NCI-H1417 treated with DMSO at 0.1 percent for 48 hours (cell line): ENCODE measurements at places on chromosomes 12 and 14.

DNA sequence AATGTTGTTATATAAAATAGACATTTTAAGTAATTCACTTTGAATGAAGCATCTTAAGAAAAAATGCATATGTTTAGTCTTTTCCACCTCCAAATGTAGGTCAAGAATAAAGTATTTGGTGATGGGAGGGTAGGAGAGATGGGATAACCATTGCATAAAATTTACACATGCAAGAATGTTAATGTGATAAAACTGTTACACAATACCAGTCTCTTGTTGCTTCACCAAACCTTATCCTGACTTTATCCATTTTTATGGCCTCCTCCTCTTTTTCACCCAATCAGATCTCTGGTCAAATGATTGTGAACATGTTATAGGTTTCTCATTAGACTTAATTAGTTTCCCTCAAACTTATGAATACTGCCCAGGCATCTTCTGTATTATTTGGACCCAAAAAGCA lies 994.5 kb upstream of the FLRT2 start:
- no peak for DNase-seq

DNA sequence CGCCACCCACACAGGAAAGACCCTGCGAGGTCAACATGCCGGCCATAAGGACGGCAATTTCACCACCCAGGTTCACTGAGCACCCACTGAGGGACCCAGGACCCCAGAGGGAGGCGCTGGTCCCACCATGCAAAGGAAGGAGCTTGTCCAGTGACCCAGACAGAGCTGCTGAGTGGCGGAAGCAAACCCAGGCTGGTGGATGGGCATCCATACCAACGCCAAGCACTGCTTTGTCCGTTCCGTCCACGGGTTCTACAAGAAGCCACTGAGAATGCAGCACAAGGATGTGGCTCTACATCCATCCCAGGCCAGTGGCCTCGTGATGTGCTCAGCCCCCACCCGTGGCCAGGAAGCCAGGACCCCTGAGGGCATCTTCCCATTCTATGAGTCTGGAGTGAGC lies 23.8 kb upstream of the GOLGA3 start:
- DNase-seq, result no peak

- DNase-seq, result no peak
Measured at GRCh38 chr12:25692115-25693035, 139.3 kb upstream of the LMNTD1 start.

DNA sequence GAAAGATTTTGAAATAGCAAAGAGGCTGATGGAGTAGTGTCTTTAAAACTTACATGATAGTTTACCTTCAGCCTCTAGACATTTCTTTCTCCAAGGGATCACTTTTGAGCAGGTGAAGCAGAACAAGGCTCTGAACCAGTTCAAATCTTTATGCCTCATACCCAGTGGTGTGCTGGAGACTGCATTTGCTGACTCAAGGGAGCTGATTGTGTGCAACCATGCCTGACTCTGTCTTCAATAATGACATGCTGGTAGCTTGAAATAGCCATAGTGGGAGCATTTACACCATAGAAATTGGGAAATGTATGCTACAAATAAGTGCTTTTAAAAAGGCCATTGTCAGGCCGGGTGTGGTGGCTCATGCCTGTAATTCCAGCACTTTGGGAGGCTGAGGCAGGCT lies 482.0 kb downstream of the TMTC2 start:
- DNase-seq, result no peak

DNA sequence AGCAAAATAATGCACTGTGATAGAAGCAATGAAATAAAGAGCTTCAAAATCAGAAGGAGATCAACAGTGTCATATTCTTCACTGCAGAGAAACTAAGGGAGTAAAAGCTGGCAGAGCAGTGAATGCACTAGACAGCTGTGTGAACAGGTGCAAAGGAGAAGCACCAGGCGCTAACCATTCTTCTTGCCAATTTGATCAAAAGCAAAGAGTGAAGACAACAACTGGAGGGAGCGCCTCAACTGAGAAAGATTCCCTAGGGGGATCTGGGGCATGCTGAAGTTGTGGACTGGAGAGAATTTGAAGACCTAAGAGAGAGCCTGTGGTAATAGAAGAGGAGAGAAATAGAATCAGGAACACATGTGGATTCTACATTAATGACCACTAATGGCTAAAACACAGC lies 50.4 kb upstream of the OVCH1 start:
- no peak for DNase-seq

GRCh38 chr14:32913725-32914124 lies 25.0 kb upstream of the NPAS3 start:
- DNase-seq, result no peak

GRCh38 chr12:94684416-94685142 lies 34.2 kb upstream of the TMCC3 start:
- no peak for DNase-seq

GRCh38 chr12:67632005-67632404 lies 16.5 kb upstream of the DYRK2 start:
- no peak for DNase-seq

DNA sequence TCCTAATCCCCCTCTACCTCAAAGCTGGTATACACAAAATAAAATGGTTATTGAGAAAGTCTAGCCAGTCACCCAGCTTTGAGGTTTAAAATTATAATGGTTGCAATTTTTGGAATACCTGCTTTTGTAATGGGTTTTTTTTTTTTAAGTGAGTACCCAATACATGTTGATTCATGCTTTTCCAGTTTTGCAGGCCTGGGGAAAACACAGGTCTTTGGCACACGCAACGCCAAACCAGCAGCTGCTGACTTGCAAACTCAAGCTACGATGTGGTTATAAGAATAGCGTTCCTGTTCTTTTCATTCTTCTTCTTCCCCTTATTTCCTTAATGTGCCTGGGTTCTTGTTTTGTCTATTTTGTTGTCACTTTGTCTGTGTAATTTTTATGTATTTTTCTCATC lies 233.0 kb downstream of the EGLN3 start:
- no peak for DNase-seq

DNA sequence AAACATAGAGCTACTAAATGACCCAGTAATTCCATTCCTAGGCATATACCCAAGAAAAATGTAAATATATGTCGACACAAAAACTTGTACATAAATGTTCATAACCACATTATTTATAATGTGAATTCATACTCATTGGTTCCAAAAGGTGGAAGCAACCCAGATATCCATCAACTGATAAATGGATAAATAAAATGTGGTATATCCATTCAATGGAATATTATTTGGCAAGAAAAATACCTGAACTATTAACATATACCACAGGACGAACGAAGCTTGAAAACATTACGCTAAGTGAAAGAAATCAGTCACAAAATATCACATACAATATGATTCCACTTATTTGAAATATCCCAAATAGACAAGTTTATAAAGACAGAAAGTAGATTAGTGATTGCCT lies 99.0 kb upstream of the SOX5 start:
- no peak for DNase-seq

DNA sequence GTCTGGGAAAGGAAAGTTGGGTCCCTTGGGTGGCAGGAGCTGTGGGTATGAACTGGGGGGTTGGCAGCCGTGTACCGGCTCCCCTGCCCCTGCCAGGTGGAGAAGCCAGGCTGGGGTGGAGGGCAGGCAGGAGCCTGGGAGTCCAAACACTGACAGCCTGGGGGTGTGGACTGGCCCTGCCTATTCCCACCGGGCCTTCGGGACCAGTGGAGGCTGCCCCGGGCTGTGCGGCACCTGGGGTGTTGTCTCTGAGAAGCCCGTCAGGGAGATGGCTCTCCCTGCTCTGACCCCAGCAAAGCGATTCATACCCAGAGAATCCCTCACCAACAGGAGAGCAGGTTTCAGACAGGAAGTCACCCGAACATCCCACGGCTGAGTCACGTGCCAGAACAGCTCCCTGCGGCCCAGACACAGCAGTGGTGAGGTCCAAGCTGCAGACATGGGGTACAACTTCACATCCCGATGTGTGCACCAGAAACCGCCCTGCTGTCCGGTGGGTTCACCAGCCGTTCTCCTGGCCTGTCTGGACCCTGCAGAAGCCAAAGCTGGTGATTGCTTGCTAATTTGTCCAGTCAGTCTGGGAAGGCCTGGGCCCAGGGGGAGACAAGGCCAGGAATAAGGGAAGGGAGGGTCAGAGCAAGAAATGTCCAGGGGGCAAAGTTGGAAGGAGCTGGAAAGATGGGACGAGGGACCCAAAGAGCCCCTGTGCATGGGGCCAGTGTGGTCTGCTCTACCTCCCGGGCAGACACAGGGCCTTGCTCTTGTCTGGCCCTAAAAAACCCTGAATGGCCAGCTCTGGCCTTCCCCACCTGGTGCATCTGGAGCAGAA lies 2.1 kb upstream of the GPR132 start:
- DNase-seq, result no peak

DNA sequence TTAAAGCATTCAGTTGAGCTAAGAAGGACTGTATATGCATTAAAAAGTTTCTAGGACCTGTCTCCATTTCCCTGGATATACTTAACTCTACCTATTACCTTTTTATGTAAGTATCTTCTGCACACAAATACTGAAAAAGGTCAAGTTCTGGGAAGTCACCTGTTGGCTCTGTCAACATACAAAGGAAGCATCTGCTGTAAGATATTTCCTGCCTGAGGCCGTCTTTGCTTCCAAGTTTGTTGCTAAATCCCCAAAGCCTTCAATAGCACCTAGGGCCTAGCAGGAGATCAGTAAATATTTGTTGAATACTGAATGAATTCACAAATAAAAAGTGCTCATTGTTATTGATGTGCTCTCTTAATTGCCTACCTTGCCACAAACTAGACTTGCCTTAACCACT lies 188.4 kb downstream of the DUSP6 start:
- no peak for DNase-seq

- no peak for DNase-seq
Measured at GRCh38 chr12:11228296-11228879, 41.1 kb downstream of the PRB3 start.

- DNase-seq, result no peak
Measured at GRCh38 chr12:16246264-16246663, 31.2 kb downstream of the SLC15A5 start.

DNA sequence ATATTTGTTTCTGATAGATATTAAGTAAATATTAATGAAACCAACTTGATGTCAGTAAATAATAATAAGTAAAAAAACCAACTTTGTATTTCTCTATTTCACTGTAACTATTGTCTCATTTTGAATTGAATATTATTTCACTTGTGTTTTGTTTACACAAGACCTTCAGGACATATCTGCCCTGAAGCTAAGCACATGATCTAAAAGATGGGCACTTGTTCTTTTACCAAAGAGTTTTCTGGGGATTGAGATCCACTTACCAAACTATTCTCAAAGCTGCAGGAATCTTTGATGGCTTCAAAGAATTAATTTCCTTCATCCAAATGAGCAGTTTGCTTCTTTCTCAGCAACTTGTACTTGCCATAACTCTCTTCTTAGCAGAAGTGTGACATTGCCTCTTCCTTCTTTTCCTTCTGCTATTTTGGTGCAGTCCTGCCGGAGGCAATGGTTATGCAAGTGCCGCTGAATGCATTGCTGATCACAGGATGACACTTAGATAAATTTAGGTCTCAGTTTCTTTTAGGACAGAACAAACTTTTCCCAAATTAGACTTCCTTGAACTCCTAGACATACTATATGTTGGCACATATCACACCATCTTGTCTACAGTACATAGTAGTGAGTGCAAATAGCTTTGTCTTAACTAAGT lies 9.2 kb downstream of the FAR2 start:
- no peak for DNase-seq

GRCh38 chr14:54877703-54878021 lies 25.0 kb downstream of the GCH1 start:
- no peak for DNase-seq

GRCh38 chr12:11624116-11624515 lies 25.4 kb upstream of the ETV6 start:
- no peak for DNase-seq

GRCh38 chr14:78767436-78767835 lies 597.3 kb downstream of the NRXN3 start:
- no peak for DNase-seq

GRCh38 chr14:104443391-104444158 lies 136.0 kb upstream of the C14orf180 start:
- no peak for DNase-seq

- peak; percentile 63 for DNase-seq
Measured at GRCh38 chr12:130871286-130872178, at the start of gene RAN. Gene RAN (plus strand): TSS chr12:130872066. CDS start chr12:130872594, 528 bp downstream.

DNA sequence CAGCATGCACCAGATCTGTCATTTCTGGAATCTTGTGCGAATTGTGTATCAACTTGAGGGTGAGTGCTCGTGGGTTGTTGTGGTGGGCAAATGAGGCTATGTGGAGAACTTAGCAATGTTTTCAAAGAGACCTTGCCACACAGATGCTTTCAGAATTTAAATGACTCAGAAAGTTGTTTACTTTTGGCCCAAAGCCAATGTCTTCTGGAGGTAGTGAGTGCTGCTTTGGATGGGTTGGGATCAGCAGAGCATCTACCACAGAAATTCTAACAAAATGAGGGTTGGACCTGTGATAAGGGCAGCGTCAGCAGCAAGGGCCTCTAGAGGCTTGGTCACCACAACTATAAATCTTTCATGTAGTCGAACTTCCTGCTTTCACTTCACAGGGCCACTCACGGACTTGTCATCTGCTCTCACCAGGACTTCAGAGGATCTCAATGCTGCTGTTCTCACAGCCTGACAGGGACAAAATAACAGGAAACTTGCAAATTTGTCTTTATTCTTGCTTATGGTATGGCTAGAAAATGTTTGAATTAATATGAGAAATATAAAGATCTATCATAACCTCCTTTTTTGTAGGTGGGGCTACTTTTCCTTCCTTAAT lies 111.4 kb downstream of the DACT1 start:
- no peak for DNase-seq

- no peak for DNase-seq
Measured at GRCh38 chr12:95187865-95188415, 29.3 kb downstream of the FGD6 start.

DNA sequence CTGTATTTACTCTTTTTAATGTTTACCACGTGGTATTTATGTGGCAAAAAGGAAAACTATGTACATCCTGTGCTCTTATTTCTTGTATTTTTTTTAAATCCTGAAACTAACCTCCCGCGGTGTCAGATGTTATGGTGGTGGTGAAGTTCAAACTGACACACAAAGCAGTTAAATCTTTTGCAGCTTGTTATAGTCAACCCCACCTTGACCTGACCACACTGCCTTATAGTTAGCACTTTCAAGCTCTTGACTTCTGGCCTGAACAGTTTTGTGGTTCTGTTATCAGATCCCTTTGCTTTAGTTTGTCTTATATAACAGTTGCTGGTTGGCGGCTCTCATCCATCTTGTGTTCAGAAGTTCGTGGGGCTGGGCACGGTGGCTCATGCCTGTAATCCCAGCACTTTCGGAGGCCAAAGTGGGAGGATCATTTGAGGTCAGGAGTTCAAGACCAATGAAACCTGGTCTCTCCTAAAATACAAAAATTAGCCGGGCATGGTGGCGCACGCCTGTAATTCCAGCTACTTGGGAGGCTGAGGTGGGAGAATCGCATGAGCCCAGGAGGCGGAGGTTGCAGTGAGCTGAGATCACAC lies 2.1 kb downstream of the UNG start:
- DNase-seq, result no peak

DNA sequence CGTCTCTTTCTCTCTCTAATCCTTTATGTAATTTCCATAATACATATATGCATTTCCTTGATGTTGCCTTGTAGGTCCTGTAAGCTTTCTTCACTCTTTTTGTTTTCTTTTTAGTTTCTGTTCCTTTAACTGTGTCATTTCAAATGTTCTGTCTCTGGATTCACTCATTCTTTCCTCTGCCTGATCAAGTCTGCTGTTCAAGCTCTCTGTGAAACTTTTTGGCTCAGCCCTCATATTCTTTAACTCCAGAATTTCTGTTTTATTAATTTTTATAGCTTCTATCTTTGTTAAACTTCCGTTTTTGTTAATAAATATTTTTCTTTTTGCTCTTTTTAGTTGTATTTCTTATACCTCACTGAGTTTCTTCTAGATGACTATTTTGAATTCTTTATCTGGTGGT lies 321.3 kb upstream of the LMO3 start:
- DNase-seq, result no peak
